ENCODE measurements at places on chromosomes 3 and 15.

- no peak for DNase-seq
Measured at GRCh38 chr3:33173103-33173502, 45.5 kb downstream of the SUSD5 start.

DNA sequence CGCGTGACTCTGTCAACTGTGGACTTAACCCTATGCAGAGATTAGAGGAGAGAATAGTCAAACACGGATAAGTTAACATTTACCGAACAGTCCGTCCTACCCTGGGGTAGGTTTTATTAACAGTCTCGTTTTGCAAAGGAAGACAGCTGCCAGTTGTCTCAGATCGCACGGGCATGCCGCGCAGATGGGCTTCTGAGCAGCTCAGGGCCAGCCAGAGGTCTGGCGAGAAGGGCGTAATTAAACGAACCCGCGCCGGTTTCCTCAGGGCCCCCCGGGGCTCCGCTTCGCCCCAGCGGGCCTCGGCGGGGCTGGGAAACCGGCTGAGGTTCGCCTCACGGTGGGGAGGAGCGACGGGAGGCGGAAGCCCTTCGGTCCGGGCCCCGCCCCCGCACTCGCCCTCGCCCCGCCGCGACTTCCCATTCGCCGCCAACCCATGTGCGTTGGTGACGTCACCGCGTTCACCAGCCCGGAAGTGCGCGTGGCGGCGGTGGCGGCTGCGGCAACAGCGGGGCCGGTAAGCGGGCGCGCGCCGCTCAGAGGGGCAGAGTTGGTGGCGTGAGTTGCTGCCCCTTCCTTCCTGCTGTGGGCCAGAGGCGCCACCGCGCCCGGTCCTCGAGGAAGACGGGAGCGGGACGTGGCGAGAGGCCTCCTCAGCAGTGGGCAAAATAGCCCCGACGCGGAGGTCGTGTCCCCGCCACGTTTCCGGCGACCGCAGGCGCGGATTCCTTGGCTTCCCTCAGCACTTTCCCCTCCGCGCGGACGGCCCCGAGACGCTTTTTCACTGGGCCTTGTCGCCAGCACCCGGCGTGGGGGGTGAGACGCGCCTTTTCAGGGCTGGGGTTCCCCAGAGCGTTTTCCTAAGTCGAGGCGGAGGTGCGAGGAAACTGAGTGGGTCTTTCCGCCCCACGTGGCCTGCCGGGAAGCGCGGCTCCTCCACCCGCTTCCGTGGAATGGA lies at the start of gene TRNT1:
Gene TRNT1 (plus strand): TSS at position 464 of the 955 bp plus-strand sequence. CDS start 2,101 bp downstream, outside the sequence.
- DNase-seq, result peak; percentile 49

GRCh38 chr3:171753025-171753472 lies 57.2 kb downstream of the PLD1 start:
- DNase-seq, result peak; percentile 10

DNA sequence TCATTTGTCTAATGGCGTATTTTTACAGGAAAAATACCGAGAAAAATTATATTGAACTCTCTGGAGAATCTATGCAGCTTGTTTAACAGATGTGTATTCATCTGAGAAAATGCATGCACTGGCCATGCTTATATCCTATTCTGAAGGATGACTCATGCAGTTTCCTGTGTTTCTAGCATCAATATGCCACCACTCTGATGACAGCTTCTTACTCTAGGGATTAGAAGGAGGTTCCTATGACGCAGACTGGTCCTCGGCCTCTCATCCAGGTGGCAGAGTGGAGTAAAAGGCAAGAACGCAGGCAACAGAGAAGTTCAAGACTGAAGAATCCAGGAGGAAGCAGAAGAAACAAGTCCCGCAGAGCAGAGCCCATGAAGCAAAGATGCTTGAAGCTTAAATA lies 910.0 kb upstream of the ROBO1 start:
- DNase-seq, result no peak

DNA sequence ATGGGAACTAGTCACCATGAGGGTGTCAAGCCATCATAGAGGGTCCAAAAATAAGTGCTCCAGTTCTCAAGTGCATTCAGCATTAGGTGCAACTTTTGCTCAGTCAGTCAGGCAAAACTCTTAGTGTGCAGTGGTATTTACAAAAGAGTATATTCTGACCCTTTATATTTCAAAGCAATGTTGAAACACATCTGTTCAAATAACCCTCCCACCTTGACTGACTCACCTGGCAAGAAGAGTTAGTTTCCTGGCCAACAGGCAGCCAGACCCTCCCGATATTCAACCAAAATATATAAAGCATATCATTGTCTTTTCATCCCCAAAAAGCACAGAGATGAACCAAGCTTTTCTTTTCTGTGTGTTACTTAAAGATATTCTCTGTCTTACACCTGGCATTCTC lies 7.6 kb upstream of the COL8A1 start:
- no peak for DNase-seq

DNA sequence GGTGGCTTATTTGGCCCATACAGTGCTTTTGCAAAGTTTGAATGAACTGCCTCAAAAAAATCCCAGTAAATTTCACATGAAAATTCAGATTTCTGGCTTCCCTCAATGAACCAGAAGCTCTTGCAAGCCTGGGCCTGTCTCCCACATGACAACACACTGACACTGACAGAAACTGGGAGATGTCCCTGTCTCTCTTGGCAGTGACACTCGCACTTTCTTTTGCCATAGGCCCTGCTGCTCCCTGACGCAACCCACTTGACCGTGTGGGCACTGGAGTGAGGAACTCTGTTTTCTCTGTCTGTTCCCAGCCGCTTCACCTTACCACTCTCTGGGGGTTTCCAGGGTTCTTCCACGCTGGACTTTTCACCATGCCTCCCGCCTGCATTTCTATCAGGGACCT lies 524.5 kb downstream of the SHQ1 start:
- no peak for DNase-seq

- DNase-seq, result no peak
Measured at GRCh38 chr15:52257734-52258062, 37.9 kb downstream of the MYO5C start.

Data from esophagus squamous epithelium (tissue), 5 donors.